Activated naive CD8-positive, alpha-beta T cell treated with anti-CD3 and anti-CD28 coated beads for 36 hours (primary cell): ENCODE measurements at places on chromosomes 1 and 21. TPM values are rescaled to one million over a fixed set of nuclear protein-coding genes. Genes with fewer than 3 reads are reported as not detected.

Gene GPR89A
- 29.0 TPM for total RNA-seq

Gene EPHB2
- total RNA-seq = 0.04 TPM

- no peaks in the 10 kb centered on the region for H3K27me3 ChIP-seq
- H3K36me3 ChIP-seq = peaks cover 26% of the 10 kb centered on the region
- DNase-seq = no peak
- no peak overlapping the region for H3K27ac ChIP-seq
- no peak overlapping the region for H3K4me3 ChIP-seq
These were observed 117.1 kb upstream of the IFFO2 start for GRCh38 chr1:19073311-19074186.

DNA sequence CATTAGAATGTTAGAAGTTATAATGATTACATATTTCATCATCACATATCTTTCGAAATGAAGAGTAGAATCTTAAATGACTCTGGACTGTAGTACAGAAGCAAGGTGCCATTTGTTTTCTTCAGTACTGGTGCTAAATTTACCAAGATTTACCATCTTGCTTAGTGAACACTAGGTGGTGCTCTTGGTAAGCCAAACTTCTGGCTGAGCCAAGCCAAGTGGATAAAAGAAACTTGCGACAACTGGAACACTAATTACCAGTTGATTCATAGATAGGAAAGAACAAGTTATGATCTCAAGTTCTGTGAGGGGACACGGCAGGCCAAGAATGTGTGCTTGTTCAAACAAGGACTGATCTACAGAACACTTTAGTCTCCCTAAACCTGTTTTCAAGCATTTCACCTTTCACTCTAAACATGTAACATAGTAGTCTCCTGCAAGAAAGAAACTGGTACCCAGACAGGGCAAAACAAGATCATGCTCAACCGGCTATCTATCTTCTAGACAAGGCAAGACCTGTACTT is 19.8 kb downstream of the SPRTN start:
- H3K36me3 ChIP-seq = peaks cover 6% of the 10 kb centered on the region
- H3K4me3 ChIP-seq = no peak overlapping the region
- no peak for DNase-seq
- peaks cover 4% of the 10 kb centered on the region for H3K4me1 ChIP-seq

- no peaks in the 10 kb centered on the region for H3K27me3 ChIP-seq
- no peaks in the 10 kb centered on the region for H3K36me3 ChIP-seq
- H3K27ac ChIP-seq = no peak overlapping the region
- DNase-seq = no peak
- no peak overlapping the region for H3K4me3 ChIP-seq
- H3K4me1 ChIP-seq = peaks cover 9% of the 10 kb centered on the region
These were observed 106.9 kb upstream of the LYPLAL1 start for GRCh38 chr1:219066631-219067349.
